ENCODE measurements at places on chromosomes 4 and X.

GRCh38 chrX:132216806-132217202 lies 2.4 kb downstream of the RAP2C start:
- DNase-seq, result no peak

- no peak for DNase-seq
Observed at GRCh38 chrX:23662853-23663252, 4.4 kb upstream of the PRDX4 start.

DNA sequence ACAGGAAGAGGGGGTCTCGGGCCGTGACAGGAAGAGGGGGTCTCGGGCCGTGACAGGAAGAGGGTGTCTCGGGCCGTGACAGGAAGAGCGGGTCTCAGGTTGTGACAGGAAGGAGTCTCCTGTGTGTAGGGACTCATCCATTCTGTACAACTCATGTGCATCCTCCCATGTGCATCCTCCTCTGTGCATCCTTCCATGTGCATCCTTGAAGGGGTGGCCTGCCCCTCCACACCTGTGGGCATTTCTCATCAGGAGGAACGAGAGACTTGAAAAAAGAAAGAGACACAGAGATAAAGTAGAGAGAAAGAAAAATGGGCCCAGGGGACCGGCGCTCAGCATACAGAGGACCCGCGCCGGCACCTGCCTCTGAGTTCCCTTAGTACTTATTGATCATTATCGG lies 30.2 kb upstream of the PLCXD1 start:
- no peak for DNase-seq

DNA sequence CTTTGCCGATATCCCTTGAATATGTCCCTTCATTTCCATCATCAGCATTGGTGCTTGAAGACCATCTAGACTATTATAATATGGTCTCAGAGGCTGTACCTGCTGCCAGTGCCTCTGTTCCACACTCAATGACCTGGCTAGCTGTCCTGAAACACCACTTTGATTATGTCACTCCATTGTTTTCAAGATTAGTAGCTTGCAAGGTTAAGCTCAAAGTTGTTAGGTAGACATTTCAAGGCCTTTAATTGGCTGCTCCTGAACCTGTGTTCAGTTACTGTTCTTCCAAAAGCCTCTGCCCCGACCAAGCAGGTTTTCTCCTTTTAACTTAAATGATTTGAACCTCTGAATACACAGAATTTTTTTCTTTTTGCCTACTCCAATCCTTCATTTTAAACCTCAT lies 52.9 kb downstream of the C4orf33 start:
- DNase-seq, result no peak

DNA sequence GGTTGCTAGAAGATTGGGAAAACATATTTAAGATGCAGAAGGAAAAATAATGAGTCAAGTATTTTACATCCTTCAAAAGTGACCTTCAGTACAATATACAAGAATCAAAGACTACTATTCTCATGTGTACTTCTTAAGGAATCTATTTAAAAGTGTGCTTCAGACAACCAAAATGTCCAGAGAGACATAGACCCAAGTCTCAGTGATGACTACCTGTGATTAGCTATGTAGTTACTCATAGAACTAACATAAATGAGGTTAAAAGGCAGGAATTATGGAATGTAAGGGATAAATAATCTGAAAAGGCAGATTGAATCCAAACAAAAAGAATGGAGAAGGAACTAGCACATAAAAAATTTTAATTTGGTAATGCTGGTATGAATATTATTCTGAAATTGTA lies 634.7 kb upstream of the FAM241A start:
- no peak for DNase-seq

GRCh38 chr4:176882206-176882605 lies 89.5 kb upstream of the VEGFC start:
- DNase-seq, result no peak

GRCh38 chrX:40172401-40173142 lies 74.8 kb upstream of the BCOR start:
- no peak for DNase-seq

GRCh38 chr4:179755322-179755721 lies 2313.1 kb upstream of the AGA start:
- no peak for DNase-seq

DNA sequence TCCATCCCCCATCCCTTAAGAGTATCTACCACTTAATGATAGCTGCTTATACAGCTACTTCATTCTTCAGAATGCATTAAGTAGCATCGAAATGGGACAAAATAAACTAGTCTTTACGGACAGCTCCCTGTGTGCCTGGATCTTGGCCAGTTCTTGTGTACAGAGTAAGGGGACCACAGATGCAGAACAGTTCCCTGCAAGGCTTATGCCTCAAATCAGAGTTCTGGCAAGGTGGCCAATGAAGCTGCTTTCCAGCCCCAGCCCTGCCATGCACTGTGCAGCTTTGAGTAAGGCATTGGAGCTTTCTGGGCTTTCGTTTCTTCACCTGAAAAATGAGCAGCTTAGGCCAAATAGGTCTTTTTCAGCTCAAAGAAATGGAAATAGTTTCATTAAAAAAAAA lies 14.2 kb downstream of the CLNK start:
- DNase-seq, result no peak

GRCh38 chr4:110184140-110184790 lies 14.2 kb downstream of the ELOVL6 start:
- DNase-seq, result no peak

DNA sequence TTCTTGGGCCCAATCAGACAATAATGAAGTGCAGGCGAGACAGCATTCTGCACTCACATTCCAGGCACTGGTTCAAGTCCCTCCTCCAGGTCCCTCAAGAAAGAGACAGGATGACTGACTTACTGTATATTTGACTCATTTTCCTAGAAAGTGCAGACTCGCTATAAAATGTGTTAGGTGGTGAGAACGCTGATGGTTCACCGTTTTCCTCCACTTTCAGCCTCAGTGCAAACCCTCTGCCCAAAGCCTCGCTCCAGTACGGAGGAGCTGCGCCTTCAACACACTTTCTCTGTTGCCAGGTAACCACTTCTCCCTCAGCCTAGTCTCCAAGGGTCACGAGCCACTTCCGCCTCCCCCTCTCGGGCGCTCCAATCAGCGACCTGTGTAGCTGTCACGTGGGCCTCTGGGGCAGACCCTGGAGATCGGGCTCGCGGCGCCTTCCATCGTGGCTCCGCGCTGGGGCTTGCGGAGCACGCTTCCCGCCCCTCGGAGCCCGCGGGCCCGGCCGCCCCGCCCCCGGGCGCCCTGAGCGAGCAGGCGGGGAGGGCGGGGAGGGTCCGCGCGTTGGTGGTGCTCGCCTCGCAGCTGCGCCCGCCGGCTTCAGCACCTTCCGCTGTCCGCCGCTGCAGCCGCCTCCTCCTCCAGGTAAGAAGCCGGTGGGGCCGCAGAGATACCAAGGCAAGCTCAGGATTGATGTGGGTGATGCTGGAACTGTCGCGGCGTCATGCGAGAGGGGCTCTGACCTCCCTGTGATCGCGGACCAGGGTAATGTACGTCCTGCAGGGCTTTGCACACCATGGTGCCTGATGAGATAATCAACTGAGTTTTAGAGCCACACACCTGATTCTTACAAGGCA lies at the start of gene WDR17:
TSS of gene WDR17 (plus strand) at position 407 of the 857 bp plus-strand sequence. CDS start 45,740 bp downstream, outside the sequence.
- peak; percentile 50 for DNase-seq

- DNase-seq, result no peak
Observed at GRCh38 chr4:57403591-57403990, 293.4 kb upstream of the IGFBP7 start.

DNA sequence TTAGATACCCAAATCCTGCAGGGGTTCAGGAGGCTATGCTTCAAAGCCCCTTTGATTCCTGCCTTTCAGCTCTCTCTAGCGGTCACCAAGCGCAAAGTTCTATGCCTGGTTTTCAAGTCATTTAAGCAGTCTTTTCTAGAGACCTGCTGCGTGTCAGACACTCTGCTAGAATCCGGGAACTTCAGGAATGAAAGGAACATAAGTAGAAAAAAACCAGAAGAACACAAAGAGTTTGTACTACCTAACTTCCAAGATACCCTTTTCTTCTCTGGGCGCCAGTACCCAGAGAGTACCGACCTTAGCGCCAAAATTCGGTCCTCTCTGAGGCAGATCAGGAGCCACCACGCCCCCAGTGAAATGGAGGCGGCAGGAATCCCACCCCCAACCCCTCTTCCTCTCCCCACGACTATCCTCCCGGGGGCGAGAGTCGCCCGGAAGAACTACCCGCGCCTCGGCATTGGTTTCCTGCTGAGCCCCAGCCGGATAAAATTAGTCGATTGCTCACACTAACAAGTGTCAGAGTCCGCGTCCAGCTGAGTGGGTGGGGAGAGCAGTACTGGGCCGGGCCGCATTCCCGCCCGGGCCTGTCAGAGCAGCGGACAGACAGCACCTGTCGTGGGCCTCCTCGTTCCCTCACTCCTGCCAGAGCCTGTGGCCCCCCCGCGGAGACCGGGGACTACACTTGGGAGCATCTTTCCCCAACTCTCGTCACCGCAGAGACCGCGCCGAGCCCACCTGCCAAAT lies 78.8 kb downstream of the RLIM start:
- no peak for DNase-seq

DNA sequence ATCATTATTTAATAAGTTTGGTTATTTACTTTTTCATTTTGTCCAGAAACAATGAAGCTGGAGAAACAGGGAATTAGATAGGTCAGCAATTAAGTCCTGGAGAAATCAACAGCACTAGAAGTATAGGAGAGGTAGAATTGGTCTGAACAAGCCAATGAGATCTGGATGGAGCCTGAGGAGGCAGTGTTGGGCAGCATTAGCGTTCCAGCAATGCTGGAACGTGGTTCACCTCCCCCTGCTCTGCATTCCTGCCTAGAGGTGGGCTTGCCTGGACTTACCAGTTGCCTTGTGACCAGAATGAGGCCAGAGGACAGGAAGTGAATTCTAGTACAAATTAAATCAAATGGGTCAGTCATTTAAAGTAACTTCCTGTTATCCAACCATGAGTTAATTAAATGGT lies 4.6 kb downstream of the RASSF6 start:
- no peak for DNase-seq

DNA sequence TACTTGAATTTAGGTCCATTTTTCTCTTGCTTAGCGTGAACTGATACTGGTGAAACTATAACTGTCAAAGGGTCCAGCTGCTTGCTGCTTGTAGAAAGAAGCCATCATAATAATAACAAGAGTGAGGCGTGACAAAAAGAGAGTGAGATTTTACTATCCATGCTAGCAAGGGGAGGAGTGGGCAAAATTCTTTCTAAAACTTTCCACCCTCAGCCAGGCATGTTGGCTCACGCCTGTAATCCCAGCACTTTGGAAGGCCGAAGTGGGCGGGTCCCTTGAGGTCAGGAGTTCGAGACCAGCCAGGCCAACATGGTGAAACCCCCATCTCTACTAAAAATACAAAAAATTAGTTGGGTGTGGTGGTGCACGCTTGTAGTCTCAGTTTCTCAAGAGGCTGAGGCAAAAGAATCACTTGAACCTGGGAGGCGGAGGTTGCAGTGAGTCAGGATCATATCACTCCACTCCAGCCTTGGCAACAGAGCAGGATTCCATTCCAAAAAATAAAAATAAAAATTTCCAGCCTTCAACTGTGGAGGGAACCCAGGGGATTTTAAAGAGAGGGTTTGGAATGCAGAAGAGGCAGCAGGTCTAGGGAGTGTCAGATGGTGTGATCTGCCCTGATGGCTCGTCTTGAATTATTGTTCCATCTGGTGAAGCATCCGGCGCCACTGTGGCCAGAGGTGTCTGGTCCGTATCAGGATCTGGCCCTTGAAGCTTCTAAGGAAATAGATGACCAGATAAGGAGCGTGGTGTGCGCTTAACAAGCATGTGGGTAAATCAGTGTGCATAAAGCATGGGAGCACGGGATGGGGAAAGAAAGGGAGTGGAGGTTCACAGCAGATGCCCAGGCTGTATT lies 51.8 kb downstream of the LRP2BP start:
- DNase-seq, result no peak

DNA sequence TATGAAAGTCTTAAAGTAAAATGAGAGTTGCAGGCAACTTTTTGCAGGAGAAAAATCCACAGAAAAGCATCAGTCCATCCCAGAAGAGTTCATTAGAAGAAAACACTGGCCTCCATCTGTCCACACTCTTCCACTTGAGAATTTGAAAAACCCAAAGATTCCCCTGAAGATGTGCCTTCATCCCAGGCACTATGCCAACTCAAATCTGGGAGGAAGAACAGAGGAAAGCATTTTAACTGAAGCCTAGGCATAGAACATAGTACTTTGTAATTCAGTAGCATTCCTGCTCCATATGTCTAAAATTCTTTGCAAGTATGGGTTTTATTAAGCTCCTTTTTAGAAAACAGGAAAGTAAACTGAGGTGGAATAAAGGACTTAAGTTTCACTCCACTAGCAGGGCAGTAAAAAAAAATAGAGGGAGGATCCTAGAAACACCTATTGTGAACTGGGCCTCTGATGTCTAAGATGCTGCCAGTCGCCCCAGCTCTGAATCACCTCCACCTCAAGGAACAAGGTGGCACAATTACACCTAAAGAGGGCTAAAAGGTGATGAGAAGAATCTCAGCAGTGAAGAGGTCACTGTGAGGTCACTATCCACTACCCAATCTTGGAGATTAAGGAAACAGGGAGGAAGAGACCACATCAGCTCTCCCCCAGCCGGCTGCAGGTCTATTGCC lies 141.9 kb upstream of the FAM241A start:
- no peak for DNase-seq

- DNase-seq, result no peak
Observed at GRCh38 chrX:1477229-1477628, 24.5 kb upstream of the ASMTL start.

DNA sequence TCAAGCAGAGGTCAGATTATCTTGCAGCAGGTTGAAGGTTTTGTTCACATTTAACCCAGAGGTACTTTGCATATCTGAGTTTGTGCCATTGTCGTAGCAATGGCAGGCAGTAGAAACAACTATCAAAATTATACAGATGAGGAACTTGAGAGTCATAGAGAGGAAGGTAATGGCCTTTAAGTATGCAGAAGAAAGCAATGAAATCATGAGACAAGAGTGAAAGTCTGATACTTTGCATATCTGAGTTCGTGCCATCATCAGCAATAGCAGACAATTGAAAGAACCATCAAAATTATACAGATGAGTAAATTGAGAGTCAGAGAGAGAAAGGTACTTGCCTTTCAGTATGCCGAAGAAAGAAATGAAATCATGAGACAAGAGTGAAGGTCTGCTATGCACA lies 154.1 kb downstream of the NLGN4X start:
- no peak for DNase-seq

- no peak for DNase-seq
Observed at GRCh38 chr4:66991521-66991920, 553.8 kb downstream of the CENPC start.

GRCh38 chr4:122901247-122902010 lies 21.0 kb downstream of the NUDT6 start:
- no peak for DNase-seq

- no peak for DNase-seq
Observed at GRCh38 chr4:99852199-99852749, 35.6 kb downstream of the DAPP1 start.

DNA sequence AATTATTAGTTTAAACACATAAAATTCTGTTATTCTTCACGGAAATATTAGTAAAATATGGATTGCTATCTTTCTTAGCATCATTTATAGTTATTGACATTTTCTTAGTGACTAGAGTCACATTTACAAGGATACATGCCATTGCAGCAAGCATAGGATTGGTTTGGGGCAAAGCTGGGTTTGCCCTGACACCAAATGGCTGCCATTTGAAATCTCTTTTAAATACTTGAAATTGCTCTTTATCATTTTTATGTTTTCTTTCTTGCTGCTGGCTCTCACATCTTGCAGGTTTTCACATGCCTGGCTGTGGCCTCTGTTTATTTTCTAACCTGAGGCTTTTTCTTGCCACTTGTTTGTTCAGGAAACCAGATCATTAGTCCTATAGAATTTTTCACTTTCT lies 39.9 kb downstream of the EGF start:
- DNase-seq, result no peak

- no peak for DNase-seq
Observed at GRCh38 chrX:154738011-154738738, 12.7 kb downstream of the GAB3 start.
